ENCODE measurements at places on chromosomes 16 and 17.

DNA sequence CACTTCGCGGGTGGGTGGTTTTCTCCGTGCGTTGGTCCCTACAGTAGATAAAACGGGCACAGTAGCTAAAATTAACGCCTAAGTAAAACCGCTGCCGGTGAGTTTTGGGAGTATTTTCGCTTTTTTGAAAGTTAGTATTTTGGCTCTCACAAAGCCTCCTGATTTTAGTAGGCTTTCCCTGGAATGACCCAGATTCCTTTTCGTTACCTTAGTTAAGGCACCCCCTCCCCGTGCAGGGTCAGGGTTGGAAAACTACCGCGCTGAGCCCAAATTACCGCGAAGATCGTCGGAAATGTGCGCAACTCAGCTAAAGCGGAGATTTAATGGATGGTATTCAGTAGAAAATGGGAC is 28.3 kb upstream of the ST6GALNAC1 start:
- no peak for DNase-seq

DNA sequence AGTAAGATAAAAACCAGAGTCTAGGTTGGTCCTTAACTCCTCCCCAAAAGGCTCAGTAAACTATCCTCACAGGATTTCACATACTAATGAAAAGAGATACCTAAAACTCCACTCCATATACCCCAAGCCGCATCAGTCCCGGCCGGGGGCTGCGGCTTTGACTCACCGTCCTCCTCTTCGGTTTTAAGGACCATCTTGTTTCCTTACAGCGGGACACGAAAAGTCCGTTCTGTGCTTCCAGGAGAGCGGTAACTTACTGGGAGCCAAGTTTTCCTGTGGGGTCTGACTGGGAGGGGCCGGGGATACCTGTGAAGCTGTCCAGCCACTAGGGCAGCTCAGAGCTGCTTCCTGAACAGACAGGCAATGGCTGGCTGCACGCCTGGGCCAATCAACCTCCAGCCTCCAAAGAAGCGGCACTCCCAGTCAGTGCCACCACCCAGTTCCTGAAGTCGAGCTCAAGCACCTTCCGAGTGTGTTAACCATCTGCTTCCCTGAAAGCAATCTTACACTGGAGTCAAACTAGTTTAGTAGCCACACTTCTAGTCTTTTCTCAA is 45.5 kb downstream of the CYTH1 start:
- no peak for DNase-seq

GRCh38 chr17:524406-524950 is 171.9 kb upstream of the RPH3AL start:
- DNase-seq, result no peak

DNA sequence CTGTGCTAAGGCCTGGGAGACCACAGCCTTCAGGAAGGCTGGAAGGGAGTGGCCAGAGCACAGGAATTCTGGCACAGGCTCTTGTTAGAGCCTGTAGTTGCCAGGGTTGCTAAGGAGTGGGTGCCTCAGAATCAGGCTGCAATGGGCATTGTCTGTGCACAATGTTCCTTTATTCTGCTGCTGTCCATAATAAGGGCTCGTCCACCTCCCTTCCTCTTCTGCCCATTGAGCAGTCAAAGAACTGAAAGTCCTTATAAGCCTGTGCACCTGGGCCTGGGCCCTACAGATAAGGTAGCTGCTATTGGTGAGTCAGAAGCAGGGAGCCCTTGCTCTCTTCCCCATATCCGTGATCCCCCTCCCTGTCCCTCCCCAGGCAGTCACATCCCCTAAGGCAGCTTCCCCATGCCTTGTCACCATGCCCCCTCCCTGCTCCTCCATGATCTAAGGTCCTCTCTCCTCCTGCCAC is 5.4 kb upstream of the CNGB1 start:
- DNase-seq, result peak; percentile 64

- DNase-seq, result no peak
Observed at GRCh38 chr17:12463102-12463501, 202.6 kb upstream of the MYOCD start.

DNA sequence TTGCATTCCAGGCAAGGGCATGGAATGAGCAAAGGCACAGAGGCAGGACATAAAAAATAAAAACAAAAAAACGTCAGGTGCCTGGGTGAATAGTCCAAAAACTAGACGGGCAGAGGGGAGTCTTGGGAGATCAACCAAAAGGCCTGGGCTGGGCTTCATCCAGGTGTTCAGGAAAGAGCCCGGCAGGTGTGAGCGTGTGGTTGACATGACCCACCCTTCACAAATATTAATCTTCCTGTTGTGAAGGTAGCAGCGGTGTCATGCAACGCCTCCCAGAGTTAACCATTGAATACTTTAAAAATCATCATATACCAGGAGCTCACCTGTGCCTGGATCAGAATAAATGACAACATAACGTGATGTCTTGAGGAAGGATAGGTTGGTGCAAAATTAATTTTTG is 90.6 kb downstream of the USP22 start:
- DNase-seq, result no peak

DNA sequence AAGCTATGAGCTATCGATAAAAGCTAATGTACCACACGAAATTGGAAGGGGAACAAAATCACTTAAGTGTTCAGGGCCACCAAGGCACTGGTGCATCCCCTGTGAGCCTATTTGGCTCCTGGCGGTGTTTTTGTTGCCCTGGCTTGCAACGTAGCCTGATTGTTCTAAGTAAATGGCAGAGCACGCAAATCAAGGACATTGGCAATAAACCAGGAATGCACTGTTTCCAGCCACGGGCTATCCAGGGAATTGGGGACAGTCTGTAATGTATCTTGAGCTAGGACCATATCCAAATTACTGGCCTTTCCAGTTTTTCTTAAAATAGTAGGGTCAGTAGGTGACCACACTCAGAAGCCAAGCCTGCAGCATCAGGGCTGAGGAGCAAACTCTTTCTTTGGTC is 734.0 kb downstream of the MAF start:
- no peak for DNase-seq

DNA sequence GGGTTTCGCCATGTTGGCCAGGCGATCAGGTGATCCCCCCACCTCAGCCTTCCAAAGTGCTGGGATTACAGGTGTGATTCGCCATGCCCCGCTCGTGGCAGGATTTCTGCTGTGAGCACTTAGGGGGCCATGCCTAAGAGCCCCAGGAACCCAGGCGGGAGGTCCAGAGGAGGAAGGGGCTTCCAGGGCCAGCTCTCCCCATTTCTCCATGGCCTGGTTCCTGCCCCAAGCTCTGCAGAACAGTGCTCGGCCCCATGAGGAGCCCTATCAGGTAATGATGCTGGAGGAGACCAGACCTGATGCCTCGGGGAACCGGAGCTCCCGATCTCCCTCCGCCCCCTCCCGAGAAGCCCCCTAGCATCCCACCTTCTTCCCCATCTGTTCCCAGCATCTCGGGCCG is 53.6 kb downstream of the RMI2 start:
- DNase-seq, result no peak

DNA sequence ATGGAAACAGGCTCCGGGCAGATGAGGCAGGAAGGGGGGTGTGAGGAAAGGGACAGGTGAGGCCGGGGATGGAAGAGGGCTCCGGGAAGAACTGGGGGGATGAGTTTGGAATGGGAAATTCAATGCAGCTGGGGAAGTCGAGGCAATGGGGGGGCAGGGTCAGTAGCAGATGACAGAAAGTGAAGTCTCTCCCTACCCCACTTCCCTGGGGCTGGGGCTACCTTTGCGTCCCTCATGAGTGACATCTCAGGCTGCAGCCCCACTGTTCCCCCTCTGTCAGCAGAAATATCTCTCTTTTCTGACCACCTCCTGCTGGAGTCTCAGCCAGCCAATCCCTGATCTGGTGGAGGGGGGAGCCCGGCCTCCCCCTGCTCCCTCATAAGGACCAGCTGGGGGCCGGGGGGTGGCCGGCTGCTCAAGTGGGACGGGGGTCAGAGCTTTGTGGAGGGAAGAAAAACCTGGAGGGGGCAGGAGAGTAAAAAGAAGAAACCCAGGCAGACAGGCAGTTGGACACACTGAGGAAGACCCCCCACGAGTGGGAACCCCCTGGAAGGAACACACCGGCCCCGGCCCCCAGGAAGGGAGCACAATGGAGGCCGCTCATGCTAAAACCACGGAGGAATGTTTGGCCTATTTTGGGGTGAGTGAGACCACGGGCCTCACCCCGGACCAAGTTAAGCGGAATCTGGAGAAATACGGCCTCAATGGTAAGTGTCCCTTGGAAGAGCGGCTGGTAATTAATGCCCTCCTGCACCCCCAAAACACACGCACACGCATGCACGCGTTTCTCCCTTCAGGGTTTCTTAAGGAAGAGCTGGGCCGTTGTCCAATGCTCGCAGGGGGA is at the start of gene ATP2A1:
ATP2A1 (plus strand) TSS at position 406 of the 844 bp plus-strand sequence; CDS start at position 590, 184 bp downstream.
- no peak for DNase-seq

- DNase-seq, result no peak
Observed at GRCh38 chr16:25033852-25034251, 18.7 kb upstream of the ARHGAP17 start.

- DNase-seq, result no peak
Observed at GRCh38 chr17:42233156-42233555, 38.9 kb upstream of the GHDC start.

- DNase-seq, result no peak
Observed at GRCh38 chr17:68257934-68258333, 10.1 kb downstream of the AMZ2 start.

- DNase-seq, result no peak
Observed at GRCh38 chr16:11105038-11105903, 150.7 kb downstream of the SOCS1 start.

DNA sequence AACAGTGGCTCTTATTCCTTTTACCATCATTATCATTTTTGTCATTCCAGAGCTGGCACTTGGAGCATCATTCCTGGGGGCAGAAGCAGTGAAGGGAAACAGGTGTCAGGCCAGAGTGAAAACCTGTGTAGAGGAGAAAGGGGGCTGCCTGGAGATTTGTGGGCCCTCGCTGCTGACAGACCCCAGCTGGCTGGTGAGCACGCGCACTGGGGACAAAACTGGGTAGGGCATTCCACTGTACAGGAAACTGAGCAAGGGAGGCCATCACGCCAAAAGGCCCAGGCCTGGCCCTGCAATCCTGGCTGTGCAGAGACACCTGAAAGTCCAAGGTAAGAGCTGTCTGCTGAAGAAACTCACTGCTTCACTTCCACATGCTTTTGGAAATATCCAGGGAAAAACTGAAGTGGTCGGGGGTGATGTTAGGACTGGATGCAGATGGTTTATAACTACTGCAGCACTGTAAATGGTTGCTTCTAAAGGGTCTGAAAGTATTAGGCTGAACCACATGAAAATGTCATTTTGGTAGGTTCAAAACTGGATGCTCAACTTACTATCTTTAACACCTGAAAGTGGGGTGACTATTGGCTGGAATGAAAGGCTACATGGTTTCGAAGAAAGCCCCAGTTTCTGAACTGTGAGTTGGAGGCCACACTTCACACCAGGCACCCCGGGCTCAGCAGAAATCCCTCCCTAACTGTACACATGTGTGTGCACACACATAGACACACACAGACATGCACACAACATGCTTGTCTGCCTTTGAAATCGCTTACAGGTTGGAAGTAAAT is 225.0 kb downstream of the C16orf78 start:
- DNase-seq, result no peak

DNA sequence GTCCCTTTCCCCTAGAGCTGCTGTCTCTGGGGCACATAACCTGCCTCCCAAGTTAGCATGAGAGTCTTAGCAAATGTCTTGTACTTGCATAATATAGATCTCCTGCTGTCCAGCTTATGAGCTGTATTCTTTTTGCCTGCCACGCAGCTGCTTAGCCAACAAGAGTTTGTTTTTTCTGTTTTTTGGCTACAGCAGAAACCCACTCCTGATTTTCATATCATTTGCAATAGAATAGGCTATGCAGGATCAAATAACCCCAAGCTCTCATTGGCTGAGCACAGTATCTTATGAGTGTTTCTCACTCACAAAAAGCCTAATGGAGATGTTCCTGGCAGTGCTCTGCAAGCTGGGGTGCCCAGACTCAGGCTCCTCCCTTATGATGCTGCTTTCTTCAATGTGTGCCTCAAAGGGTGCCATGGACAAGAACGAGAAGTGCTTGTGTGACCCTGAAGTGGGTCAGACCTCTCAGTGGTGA is 23.1 kb downstream of the B9D1 start:
- DNase-seq, result no peak

DNA sequence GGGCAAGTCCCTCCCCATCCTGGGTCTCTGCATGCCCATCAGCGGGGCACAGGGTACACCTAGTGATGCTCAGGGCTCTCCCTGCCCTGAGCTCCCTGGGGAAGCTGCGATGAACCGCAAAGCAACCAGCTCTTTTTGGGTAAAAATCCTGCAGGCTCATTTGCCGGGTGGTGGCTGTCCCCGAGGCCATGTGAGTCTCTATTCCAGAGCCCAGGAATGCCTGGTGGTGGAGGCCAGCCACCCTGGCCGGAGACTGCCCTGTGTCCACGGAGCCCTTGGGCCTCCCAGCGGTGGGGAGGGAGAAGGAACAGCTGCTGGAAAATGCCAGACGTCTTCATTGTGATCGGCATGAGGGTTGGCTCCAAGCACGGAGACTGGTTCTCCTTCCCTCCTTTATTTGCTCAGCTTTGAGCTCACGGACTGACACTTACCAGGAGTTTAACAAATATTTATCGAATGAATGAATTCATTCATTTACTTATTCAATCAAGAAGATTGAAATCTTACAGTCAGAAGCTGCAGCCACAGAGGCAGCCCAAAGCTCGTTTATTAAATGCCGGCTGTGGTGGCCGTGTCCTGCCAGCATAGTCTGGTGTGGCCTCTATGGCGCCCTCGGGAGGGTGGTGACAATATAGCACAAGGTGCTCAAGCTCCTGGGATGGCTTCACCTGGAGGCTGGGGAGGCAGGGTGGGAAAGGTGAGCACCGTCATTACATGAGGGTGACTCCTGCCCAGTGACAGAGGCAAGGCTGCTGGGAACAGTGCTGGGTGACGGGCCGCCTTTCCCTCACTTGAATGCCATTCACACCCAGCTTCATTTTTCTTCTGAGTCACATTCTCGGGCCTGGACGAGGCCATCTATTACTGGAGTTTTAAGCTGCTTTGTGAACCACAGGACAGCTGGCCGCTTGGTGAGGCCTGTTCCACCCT is 31.1 kb upstream of the JPH3 start:
- no peak for DNase-seq

DNA sequence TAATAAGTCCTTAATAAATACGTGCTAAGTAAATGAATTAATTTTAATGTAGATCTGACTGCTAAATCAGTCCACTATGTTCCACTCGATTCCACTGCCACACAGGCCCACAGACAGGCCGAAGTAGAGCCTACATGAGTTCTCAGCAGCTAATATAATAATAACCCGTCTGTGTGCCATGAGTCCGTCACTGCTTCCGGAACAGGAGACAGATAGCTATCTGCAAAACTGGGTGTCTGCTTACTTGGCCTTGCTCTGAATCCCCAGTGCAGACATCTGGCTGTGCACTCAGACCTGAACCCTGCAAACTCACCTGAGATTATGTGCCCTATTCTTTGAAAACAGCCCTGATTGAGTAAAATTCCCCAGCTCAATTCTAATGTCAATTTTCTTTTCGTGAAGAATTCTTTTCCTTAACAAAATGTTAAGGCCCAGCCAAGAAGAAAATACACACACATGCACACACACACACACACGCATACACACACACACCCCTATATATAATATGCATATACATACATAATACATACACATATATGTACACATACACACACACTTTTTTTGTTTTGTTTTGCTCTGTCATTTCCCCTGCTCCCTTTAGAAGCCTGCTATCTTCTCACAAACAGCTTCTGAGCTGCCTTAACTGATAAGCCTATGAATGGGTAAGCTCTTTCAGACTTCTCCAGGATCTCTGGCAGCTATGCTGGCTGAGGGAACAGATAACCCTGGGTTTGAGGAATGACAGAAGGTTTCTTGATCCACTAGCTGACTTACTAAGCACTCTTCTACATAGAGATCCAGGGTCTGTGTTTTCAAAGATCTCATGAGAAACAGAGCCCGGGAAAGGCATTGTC is 39.8 kb upstream of the TOM1L1 start:
- DNase-seq, result no peak

GRCh38 chr17:29742210-29742513 is 119.5 kb upstream of the CORO6 start:
- DNase-seq, result no peak

All from putamen (tissue), 1 donor.